ENCODE measurements at places on chromosomes 4 and X.

GRCh38 chr4:168877511-168878491, 132.3 kb downstream of the CBR4 start:
- DNase-seq: no peak

DNA sequence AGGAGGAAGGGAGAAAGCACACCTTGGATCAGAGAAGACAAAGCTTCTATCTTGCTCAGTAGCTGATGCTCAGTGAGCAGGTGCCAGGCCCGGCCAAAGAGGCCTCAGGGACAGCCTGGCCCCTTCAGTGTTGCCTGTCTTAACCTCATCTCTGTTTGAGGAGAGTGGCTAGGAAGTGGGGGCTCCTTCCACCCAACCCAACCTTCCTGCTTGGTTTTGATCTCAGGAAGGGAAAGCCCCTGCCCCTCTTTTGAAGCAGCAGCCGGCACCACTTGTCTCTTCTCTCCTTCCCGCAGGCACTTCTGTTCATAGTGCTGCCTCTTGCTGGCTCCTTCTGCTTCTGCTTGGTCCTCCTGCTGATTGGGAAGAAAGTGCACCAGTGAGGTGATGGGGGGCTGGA, 2.4 kb upstream of the AFF2 start:
- DNase-seq: no peak

DNA sequence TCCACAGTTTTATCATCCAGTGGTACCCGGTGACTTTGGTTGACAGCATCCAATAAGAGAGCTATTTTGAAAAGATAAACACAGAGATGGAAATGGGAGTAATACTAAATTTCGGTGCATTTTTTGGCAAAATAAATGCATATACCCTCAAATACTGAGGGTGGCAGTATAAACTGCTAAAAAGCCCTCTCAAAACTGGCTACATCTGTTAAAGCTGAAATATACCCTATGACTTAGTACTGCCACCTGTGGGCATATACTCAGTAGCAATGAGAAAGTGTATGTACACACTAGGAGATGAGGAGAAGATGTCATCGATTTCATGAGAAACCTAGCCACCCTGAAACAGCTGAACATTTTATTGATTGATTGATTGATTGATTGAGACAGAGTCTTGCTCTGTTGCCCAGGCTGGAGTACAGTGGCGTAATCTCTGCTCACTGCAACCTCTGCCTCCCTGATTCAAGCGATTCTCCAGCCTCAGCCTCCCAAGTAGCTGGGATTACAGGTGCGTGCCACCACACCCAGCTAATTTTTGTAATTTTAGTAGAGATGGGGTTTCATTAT, 12.2 kb upstream of the TMEM128 start:
- DNase-seq: peak; percentile 55

GRCh38 chrX:78333521-78333920, 6.1 kb upstream of the CYSLTR1 start:
- DNase-seq: no peak

DNA sequence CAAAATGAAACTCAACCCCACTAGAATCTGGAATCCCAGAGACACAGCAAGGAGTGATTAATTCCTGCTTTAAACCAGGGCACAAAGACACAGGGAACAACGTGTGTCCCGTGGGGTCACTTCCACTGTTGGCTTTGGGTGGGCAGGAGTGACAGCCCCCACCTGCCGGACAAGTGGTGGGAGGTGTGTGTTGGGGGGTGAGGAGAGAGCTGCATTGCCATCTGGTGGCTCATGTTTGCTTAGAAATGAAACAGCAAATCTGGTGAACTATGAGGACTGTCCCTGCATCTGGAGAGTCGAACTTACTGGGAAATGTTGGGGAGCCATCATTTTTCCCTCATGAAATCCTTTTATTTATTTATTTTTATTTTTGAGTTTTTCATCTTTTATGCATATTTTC, 75.9 kb upstream of the AFAP1 start:
- DNase-seq: peak; percentile 53

DNA sequence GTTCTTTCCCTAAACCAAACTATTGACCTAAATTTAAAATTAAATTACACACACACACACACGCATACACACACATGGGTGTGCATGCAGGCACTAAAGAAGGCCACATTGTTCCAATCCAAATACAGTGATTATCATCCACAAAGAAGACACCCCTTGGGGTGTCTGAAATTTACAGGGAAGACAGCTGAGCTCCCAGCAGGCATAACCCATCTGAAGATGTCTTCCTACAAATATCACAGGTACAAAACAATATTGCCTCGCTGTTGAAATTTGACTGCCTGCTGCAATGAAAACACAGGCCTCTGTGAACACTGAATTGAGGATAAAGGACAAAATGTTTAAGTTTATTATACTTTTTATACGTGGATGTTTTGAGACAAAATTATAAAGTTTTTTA, 50.2 kb upstream of the SLC7A11 start:
- no peak for DNase-seq

DNA sequence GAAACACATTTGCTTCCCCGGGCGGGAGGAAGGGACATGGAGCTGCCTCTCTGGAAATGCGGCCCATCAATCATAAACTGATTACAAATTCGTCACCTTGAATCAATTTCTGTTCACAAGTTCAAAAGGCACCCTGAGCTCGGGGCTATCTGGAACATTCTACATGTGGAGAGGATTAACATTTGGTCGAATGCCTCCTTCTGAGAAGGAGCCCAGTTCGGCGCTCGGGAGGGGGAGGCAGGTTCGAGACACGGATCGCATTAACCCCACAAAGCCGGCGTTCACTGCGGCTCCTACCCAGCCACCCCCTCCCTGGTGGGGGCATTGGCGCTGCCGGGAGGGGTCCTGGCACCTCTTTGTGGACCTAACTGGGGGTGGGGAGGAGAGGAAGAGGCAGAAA, 108.0 kb downstream of the CPZ start:
- no peak for DNase-seq

GRCh38 chr4:52600275-52600674, 58.8 kb downstream of the USP46 start:
- no peak for DNase-seq

DNA sequence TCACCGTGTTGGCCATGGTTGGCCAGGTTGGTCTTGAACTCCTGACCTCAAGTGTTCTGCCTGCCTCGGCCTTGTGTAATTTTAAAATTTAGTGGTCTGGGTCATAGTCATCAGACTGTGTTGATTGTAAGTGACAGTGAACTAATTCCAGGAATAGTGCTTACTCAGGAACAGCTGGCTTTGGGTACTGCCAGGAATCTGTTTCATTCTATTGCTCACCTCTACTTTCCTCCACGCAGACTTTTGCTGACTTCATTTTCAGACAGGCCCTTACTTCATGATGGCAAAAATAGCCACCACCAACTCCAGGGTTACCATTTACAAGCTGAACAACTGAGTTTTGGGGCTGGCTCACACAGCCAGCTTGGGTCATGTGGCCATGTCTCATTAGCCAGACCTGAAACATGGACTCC, 54.6 kb downstream of the FNIP2 start:
- no peak for DNase-seq

DNA sequence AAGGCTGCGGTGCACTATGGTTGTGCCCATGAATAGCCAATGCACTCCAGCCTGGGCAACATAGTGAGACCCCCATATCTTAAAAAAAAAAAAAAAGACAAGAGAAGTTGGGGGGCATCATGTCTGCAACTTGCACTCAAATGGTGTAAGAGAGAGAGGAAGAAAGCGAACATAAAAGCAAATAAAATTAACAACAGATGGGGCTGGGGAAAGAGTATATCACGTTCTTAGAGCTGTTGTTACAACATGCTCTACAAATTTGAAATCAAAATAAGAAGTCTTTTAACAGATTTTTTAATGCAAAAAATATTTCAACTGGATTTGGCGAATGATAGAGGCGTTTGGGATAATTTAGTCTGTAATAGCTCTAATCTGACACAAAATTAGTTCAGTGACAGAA, 144.9 kb downstream of the FNIP2 start:
- DNase-seq: no peak

DNA sequence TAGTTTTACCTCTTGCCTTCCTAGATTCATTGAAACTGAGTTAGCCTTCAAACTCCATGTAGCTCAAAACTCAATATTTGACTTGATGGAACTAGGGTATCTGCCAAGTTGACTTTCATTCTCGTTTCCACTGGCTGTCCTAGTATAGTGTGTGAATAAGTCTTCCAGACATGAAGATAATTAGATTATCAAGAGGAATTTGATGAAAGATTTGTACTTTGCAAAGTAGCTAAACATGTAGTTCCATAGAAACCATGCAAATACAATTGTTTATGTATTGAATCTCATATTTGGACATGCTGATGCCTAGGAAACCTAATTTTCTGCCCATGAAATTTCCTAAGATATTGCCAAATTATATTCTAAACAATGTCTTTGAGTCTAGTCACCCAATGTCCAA, 297.5 kb downstream of the ARHGAP24 start:
- DNase-seq: no peak

DNA sequence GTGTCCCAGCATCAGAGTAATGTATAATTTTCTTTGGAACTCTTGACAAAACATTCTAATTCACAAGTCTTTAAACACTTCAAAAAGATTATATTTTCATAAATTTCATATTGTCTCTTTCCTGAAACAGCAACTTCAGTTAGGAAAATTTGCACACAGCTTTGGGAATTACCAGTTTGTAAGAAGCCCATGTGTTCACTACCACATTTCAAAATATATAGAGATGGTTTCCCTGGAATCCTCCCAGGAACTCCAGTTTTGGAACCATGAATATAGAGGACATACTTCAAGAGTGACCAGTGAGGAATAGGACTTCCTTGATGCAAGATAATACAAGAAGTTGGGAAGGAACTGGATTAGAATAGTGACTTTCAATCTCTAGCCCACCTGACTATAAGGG, 28.7 kb upstream of the HPGDS start:
- no peak for DNase-seq

DNA sequence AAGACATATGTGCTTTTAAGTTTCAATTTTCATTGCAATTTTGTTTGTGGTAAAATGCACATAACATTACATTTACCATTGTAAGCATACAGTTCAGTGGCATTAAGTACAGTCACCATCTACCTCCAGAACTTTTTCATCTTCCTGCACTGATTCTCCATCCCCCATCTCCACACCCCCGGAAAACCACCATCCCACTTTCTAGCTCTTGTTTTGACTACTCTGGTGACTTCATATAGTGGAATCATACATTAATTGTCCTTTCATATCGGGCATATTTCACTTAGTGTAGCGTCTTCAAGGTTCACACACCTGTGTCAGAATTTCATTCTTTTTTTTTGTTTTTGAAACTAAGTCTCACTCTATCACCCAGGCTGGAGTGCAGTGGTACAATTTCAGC, 143.5 kb downstream of the GPR143 start:
- DNase-seq: no peak

- no peak for DNase-seq
Observed at GRCh38 chrX:51242212-51242611, 90.4 kb upstream of the NUDT10 start.

DNA sequence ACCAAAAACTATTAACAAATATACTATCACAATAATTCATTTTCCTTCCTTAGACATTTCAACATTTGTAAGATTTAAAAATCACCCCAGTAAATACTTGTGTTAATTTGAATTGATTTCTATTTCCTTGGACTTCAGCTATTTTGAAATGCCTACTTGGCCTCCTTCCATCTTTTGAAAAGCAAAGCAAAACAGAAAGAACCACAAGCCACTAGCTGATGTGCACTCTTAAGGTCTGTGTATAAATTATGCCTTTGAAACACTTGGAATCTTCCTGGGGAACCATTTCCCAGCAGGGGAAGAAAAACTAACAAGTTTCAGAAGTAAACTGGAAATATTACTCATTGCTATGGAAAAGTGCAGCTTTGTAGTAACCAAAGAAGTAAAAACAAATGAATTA, 139.8 kb downstream of the CLCN4 start:
- DNase-seq: no peak

- no peak for DNase-seq
Observed at GRCh38 chr4:1378559-1379231, 27.5 kb downstream of the NKX1-1 start.

- DNase-seq: no peak
Observed at GRCh38 chr4:141851246-141851891, 215.0 kb downstream of the IL15 start.

- DNase-seq: no peak
Observed at GRCh38 chr4:62912531-62912930, 1496.7 kb downstream of the TECRL start.

GRCh38 chr4:53121264-53121865, 244.5 kb downstream of the SCFD2 start:
- no peak for DNase-seq

GRCh38 chr4:76841026-76841425, 56.9 kb downstream of the SOWAHB start:
- no peak for DNase-seq

GRCh38 chr4:186190581-186191199, 677 bp upstream of the CYP4V2 start:
- peak; percentile 34 for DNase-seq

DNA sequence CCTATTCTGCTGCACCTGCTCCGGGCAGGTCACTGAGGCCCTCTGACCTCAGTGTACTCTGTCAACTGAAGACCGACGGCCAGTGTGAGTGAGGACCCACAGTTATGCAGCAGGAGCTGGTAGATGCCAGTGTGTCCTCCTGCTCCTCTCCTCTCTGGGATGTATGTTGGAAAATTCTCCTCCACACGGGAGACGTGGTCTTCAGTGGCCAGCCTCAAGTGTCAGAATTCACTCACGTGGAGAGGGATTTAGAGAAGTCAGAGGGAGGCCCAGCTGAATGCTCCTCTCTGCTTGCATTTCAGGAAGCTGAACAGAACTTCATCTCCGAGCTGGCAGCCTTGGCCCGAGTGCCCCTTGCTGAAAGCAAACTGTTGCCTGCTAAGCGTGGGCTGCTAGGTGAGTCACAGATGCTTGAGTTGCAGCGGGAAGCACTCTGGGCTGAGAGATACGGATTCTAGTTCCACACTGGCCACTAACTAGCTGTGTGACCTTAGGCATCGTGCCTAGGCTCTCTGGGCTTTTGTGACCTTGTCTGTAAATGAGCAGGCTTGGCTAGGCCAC, 83.6 kb downstream of the CRMP1 start:
- DNase-seq: no peak

- no peak for DNase-seq
Observed at GRCh38 chrX:55593296-55593695, 29.9 kb upstream of the FOXR2 start.
